ENCODE measurements at places on chromosomes 5 and 9.

DNA sequence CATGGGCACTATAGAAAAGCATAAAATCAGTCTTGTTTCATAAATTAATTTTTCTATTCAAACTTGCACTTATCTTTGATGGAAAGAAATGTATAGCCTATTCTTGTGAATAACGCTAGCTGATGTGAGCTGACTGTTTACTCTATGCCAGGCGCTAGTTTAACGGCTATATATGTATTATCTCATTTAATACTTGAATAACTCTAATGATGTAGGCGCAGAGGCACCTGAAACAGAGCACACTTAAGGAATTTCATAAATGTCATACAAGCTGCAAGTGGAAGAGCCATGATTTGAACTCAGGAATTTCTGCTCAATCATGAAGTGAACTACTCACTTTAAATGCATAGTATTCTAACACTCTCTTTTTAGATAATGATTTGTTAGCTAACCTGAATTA is 551.8 kb downstream of the PDE4D start:
- no peak for DNase-seq

GRCh38 chr5:59040024-59040803 is 457.3 kb downstream of the RAB3C start:
- no peak for DNase-seq

DNA sequence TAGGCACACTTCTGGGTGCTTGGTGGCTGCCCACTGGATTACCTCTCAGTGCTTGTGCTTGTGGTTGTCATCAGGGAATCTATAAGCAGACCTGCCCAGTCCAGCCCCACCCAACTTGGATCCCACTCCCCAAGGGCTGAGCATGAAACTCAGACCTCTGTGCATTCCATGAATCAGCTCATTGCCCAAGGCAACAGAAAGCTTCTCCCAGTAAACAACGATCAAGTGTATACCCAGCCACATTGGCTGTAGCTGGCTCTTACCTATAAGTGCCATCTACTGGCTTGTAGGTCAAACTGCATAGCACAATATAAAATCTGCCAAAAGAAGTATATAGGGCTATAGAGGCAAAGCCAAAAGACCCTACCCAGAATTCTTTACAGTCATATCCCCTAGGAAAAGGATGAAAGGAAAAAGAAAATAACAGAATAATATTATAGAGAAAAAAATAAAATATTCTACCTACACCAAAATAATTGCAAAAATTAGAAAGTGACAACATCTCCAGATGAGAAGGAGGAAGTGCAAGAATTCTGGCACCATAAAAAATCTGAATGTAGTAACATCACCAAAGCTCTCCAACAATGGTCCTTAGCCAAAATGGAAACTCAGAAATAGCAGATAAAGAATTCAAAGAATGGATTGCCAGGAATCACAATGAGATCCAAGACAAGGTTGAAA is 321.0 kb upstream of the TRPC7 start:
- no peak for DNase-seq

GRCh38 chr5:99349787-99350186 is 421.0 kb upstream of the CHD1 start:
- DNase-seq: no peak

GRCh38 chr5:178396796-178397720 is 164.5 kb upstream of the PHYKPL start:
- DNase-seq: no peak

DNA sequence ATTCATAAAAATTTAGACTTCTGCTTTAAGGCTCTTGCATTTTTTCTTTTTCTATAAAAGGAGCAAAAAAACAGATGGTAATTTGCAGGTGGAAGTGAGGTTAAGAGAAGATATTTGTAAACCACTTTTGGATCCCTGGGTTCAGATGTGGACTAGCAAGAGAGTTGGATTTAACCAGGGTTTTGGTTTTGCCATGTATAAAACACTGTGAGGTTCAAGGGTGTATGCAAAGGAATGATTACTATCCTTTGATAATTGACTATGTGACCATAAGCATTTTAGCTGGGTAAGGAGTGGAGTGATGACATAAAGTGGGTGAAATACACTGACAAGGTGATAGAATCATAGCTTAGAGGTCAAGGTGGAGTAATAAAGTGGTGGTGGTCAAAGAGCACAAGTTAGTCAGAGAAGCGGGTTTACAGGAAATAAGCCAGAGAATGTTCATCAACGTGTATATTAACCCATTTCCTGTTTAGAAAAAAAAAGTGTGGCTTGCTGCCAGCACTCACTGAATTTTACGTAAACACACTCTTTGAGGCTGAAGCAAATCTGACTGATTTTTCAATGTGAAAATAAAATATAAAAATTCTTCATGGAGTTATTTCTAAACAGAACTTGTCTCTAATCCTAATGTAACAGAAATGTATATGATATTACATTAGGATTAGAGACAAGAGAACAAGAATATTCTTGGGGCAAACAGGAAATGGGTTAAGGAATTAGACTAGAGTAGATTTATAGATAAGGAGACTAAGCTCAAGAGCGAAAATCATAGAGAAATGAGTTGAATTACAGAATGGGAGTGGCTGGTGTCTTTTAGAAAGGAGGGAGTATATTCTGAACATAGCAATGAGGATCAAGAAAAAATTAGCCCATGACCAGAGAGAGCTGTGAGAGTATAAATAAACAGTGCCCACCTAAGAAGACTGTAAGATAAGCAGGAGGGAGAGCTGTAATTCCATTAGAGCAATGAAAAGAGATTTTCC is 74.5 kb downstream of the CDKN2A start:
- DNase-seq: no peak
